ENCODE measurements at places on chromosomes 3 and 15. TPM values are rescaled to one million over a fixed set of nuclear protein-coding genes. Genes with fewer than 3 reads are reported as not detected.

MYLK gene
- total RNA-seq = 1,558 TPM

ARGFX gene
- not detected for total RNA-seq

NCK1 gene
- 44.6 TPM for total RNA-seq

VWA5B2 gene
- 0.10 TPM for total RNA-seq

PLCD1 gene
- total RNA-seq = 27.4 TPM

CHL1 gene
- 38.7 TPM for total RNA-seq

All from gastroesophageal sphincter (tissue), 4 donors.